ENCODE measurements at places on chromosomes 2 and 18. TPM values are rescaled to one million over a fixed set of nuclear protein-coding genes. Genes with fewer than 3 reads are reported as not detected.
A peak's percentile ranks its signal among the peaks of the same experiment; 100 is the strongest.

Gene REG3G
- polyA plus RNA-seq: not detected

Gene MXD1
- 3.9 TPM for polyA plus RNA-seq

- no peak for DNase-seq
Observed at GRCh38 chr2:191638079-191638801, 39.7 kb upstream of the NABP1 start.

DNA sequence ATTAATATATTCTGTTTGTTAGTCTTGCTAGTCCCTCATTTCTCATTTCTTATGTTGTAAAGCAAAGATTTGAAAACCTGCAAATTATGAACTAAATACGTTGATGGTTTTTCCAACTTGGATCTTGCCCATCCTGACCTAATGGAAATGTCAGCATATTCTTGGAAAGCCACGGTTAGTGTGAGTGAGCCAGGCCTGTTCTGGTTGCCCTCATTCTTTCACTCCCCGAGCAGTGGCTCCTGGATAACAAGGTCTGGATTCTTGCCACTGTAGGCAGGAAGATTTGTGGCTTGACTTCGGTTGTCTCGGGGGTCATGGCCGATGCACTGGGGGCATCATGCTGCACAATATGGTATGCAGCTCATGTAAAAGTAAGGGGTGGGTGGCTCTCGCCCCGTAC is 359.1 kb downstream of the MEIS1 start:
- peak; percentile 71 for DNase-seq

GRCh38 chr2:220188031-220188430 is 560.6 kb downstream of the SLC4A3 start:
- DNase-seq: no peak

DNA sequence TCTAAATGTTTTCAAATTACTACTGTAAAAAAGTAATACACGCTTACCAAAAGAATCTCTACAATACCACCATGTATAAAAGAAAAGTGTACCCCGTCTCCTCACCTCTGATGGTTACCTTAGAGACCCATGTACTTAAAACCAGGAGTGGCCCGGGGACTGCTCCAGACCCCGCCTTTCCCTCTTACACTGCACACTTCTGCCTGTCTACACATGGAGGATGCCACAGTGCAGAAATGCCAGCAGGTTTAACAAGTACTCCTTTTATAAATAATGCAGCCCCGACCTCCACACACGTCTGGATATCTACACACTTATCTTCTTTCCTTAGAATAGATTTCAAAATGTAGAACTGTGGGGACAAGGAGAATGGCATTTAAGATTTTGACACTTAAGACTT is 5.3 kb downstream of the HDAC4 start:
- no peak for DNase-seq

DNA sequence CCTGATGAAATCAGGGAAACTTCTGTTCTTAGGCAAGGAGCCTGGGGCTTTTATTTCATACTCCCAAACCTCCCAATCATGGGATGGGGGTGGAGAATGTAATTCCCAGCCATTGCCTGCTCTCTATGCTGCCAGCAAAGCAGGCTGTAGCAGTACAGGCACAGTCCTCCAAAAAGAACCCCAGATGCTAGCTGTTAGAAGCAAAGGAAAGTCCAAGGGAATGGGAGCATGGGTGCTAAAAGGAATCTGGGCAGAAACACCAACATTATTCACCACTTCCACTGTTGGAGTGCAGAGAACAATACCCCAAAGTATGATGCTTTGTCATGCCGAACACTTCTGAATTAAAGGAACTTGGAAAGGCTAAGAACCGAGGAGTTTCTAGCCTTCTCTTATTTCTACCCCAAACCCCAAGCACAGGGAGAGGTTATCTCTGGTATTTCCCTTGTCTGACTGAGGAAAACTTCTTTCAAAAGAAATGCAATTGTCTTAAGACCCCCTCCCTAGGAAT is 24.7 kb downstream of the MDH1 start:
- no peak for DNase-seq
